ENCODE measurements at places on chromosomes 16 and 17.
A peak's percentile ranks its signal among the peaks of the same experiment; 100 is the strongest.

GRCh38 chr16:23950898-23951297 lies 115.1 kb downstream of the PRKCB start:
- no peak for DNase-seq

GRCh38 chr17:67212714-67213417 lies 32.1 kb downstream of the HELZ start:
- DNase-seq = no peak

GRCh38 chr16:56631832-56632155 lies 665 bp upstream of the MT1M start:
- DNase-seq = no peak

- peak; percentile 93 for DNase-seq
Measured at GRCh38 chr16:56964243-56965148, 2.7 kb downstream of the CETP start.

GRCh38 chr17:42132941-42133340 lies 10.3 kb downstream of the HSPB9 start:
- peak; percentile 9 for DNase-seq

DNA sequence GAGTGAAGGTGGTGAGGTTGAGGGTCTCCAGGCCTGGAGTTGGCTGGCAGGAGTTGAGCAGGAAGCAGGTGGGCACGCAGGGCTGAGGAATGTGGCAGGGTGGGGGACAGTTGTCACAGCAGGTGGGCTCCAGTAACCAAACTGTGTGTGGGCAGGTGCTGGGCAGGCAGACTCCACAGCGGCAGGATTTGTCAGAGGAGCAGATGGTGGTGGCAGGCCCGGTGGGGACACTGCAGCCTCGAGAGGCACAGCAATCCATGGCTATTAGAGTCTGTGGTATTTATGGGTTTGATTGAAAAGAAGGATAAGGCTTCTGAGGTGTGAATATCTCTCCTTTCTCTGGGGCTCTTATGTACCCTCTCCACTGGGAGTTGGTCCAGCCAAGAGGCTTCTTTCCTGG lies at the start of gene KRTAP3-3:
Gene KRTAP3-3, minus strand, starts transcription at position 326 of the 400 bp plus-strand sequence. Its CDS starts 67 bp downstream, at position 259.
- no peak for DNase-seq

DNA sequence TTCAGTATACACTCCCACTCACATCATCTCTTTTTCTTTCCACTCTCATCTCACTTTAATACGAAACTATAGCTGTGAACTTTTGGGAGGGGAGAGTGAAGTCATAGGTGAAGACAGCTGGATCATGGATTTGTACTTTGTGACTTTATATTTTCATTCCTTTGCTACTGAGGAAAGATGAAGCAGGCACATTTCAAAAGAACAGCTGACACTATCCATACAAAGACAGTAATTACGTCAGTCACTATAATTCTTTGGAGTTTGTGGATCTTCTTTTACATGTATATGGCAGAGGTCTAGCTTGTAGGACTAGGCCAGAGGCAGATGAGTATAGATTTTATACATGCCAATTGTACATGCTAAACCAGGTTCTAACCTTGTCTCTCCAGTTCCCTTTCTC lies 346.3 kb downstream of the BCAS3 start:
- no peak for DNase-seq

DNA sequence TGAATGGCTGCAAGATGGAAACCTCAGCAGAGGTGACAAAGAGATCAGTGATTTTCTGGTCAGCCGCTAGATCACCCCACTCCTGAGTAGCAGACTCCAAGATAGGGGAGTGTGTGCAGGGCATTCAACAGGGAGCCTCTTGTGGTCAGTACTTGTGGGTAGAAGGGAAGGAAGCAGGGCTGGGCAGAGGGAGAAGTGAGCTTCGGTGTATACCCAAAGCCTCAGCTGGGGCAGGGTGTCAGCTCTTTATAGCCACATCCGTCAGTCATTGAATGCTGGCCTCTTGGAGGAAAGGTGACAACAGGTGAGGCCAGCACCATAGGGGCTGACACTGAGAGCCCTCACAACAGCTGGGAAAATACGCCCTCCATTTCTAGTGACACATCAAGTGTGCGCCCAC lies 2.2 kb upstream of the SLC12A3 start:
- peak; percentile 17 for DNase-seq

- no peak for DNase-seq
Measured at GRCh38 chr17:45906927-45907622, 12.7 kb downstream of the MAPT start.

DNA sequence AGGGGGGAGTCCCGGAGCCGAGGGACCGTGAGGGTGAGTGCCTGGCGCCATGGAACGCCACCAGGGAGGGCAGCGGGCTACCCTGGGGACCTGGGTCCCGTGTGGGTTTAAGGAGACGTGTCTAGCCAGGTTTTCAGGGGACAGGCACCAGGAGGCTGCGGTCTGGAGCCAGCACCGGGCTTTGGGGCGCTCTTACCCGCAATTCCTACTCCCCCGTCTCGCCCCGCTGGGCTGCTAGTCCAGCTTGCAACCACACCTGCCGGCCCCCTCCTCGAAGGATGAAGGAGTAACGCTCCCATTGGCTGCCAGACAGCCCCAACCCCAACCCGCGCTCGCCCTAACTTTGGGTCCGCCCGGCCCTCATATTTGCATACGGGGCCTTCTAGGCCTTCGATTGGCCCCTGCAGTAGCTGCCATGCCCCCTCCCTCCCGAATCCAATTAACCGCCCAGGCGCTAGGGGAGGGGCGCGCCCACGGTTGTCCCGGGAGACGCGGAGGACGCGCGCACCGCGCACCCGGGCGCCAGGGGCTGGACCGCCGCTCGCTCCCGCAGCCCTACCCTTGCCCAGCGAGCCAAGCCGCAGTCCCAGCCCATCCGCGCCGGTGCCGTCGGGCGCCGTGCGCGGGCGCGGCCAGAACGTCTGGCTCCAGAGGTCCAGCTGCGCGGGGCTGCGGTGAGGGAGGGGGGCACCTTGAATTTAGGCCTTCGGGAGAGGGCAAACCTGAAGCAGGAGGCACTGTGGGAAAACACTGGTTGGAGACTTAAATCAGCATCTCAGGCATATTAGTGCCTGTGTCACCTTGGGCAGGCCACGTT lies at the start of gene TTLL6:
Gene TTLL6, minus strand, starts transcription at position 456 of the 817 bp plus-strand sequence. Its CDS starts 157 bp downstream, at position 299.
- DNase-seq = peak; percentile 83

GRCh38 chr16:30615358-30616091 lies 5.3 kb upstream of the ZNF689 start:
- DNase-seq = peak; percentile 73

- DNase-seq = no peak
Measured at GRCh38 chr16:84526794-84527531, 22.5 kb upstream of the MEAK7 start.

DNA sequence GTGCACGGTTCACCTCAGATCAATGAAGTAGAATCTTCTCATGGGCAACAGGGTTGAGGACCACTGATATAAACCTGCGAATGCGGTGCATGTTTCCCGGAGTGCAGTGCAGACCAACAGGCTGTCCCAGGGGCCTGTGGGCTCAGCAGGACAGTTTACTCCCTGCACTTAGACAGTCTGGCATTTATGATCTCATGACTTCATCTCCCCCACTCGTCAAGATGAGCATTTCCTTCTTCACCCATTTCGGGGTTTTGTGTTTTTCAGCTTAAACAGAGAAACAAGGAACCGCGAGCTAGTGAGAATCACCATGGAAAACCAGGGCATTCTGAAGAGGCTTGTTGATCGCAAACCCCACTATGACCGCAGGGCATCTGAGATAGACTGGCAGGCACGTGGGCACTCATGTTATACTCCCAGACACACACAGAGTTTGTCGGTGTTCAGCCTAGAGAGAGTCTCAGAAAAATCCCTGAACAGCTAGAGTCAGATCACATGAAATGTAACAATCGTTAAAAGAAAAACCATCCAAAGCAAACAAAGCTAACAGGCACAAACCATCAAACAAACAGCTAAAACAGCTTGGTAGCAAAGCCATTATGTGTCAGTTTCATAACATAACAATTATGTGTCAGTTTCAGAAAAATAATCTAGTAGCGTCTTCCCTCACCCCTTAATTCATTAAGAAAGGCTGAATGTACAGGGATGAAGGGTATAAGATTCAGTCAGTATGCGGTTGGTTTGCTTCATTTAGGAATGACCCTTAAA lies 2.9 kb downstream of the CFAP97D1 start:
- DNase-seq = no peak

DNA sequence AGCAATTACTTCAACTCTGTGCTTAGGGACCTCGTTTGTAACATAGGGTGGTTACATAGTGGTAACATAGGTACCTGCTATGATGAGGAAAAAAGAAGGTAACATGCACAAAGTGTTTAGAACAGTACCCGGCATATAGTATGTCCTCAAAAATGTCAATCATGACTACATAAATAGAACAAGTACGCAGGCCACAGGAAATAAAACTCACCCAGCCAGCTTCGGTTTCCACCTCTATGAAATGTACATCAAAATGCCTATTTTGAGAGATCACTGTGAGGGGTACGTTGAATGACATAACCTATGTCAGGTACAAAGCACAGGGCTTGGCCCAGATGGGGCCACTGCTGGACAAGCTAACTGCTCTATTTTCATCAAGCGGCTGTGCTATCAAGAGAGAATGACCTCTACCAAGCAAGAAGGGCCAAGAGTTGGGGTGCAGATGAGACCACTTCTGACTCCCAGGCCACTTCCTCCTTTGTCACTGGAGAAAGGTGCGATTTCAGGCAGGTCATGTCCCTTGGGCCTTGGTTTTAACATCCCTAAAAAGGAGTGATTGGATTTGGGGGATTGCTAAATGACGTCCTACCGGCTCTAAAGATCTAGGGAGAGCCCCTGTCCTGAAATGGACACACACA lies 45.4 kb downstream of the WSB1 start:
- DNase-seq = no peak

DNA sequence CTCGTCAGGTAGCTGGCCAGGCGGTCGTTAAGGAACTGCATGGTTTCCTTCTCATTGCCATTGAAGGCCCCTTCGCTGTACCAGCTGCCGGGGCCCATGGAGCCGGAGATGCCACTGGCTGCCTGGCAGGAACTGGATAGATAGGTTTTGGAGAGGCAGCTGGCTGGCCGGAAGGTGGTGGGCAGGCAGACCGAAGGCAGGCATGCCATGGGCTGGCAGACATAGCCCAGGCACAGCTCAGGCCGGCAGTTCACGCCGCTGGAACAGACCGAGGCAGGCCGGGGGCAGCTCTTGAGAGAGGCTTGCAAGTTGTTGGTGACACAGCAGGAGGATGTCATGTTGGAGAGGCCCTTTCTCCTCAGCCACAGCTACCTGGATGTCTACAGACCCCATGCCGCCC lies at the start of gene KRT32:
Gene KRT32, minus strand, starts transcription at position 399 of the 400 bp plus-strand sequence. Its CDS starts 61 bp downstream, at position 338.
- no peak for DNase-seq

GRCh38 chr17:83179374-83179773 lies 100.0 kb downstream of the METRNL start:
- no peak for DNase-seq

DNA sequence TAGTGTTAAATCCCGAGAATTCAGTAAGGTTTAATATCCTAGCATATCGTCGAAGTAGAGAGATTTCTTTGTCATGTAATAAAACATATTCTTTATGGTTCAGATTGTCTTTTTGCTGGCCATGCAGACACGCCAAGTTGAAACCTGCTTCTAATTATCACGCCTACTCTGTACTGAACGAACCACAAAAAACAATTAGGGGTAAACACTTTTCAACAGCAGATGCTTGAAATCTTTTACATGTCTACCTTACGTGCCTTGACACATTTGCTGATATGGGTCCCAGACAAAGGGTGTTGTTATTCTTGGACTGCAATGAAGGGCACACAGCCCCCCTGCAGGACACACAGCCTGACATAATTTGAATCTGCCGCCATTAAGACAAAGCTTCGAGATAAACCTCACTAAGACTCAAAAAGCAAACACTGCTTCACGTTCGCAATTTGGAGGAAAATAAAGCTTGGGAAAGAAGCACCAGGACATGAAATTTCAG lies 13.3 kb downstream of the WIPI1 start:
- no peak for DNase-seq

DNA sequence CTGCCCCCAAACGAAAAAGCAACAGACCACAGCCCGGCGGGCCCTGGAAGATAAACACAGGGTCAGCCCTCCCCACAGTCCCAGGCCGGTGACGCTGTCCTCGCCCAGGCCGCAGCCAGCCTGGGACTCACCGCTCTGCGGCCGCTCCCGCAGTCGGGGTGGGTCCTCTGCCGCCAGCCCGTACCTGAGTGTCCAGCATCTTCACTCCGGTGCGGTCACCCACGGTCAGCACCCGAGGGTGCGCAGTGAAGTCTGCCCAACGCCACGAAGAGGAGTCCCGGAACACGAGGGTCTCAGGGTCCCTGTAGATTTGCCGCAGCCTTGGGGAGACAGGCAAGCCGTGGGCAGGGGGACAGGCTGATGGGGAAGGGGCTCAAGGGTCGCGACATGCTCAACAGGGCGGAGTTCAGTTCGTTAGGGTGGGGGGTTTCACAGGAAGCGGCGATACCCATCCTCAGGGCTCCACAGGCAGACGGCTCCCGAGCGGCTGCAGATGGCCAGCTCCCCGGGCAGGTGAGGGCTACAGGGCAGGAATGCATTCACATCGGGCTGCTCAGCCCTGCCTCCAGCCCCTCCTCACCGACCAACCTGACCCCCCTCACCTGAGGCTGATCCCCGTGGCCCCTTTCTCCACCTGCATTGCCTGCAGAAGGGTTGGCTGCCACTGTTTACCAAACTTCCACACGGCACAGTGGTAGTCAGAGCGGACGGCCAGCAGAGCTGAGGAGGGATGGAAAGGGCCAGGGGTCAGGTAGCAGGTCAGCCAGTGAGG lies 5.5 kb downstream of the TAF1C start:
- no peak for DNase-seq

DNA sequence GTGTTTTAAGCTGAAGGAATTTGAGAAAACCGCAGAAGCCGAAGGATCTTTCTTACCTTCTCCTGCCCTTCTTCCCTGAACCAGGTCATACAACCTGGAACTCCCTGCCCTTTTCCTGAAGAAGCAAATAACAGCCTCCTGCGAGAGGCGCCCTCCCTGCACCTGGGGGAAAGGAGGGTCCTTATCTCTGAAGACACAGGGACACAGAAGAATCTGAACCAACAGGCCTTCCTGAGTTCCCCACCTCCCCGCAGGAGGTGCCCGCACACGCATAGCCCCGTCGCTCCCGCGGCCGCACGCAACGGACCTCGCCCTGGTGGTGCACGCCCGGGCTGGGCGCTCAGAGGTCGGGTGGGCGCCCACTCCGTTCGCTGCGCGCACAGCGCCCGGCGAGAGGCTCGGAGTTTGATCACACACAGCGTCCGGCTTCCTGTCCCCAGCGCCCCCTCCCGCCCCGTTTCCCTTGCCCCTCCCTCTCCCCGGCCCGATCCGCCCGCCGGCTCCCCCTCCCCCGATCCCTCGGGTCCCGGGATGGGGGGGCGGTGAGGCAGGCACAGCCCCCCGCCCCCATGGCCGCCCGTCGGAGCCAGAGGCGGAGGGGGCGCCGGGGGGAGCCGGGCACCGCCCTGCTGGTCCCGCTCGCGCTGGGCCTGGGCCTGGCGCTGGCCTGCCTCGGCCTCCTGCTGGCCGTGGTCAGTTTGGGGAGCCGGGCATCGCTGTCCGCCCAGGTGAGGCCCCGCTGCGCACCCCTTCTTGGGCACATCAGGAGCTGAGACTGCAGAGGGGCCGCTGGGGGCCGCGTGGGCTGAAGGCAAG lies at the start of gene TNFSF12:
Gene TNFSF12, plus strand, starts transcription at position 474 of the 816 bp plus-strand sequence. Its CDS starts 96 bp downstream, at position 570.
- DNase-seq = peak; percentile 62

DNA sequence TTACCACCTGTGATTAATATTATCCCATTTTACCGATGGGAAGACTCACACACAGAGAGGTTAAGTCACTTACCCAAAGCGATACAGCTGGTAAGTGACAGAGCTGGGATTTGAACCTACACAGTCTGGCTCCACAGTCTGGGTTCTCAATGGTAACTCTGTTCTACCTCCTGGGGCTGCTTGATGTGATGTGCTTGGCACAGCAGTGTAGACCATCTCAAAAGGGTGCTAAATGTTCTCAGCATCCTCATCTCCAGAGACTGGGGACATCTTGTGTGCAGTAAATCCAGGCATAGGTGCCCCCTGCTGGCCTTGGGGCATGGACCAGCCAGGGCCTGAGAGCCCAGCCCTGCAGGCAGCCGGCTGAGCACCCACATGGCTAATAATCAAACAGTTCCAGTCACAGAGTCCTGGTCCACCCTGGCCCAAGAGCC lies 15.4 kb upstream of the KATNB1 start:
- peak; percentile 55 for DNase-seq

All from CD4-positive, alpha-beta T cell treated with Interleukin-10 for 1 hour (primary cell).